ENCODE measurements at places on chromosomes 16 and 17.

- no peak for DNase-seq
Observed at GRCh38 chr17:62663304-62663703, 35.8 kb downstream of the MRC2 start.

- DNase-seq = no peak
Observed at GRCh38 chr16:68711421-68712139, 25.5 kb upstream of the CDH1 start.

GRCh38 chr16:4217204-4218131 lies 24.4 kb downstream of the SRL start:
- DNase-seq = no peak

- no peak for DNase-seq
Observed at GRCh38 chr17:32732296-32732642, 144.7 kb downstream of the MYO1D start.

- DNase-seq = no peak
Observed at GRCh38 chr17:2385240-2386210, 15.3 kb downstream of the MNT start.

Measured in stimulated activated CD4-positive, alpha-beta T cell treated with anti-CD3 and anti-CD28 coated beads, Interleukin-4, amount 100 ng/mL, for 48 hours (primary cell).